ENCODE measurements at places on chromosomes 12 and 14.

- no peak for DNase-seq
Measured at GRCh38 chr14:34662561-34663088, 32.7 kb upstream of the SNX6 start.

DNA sequence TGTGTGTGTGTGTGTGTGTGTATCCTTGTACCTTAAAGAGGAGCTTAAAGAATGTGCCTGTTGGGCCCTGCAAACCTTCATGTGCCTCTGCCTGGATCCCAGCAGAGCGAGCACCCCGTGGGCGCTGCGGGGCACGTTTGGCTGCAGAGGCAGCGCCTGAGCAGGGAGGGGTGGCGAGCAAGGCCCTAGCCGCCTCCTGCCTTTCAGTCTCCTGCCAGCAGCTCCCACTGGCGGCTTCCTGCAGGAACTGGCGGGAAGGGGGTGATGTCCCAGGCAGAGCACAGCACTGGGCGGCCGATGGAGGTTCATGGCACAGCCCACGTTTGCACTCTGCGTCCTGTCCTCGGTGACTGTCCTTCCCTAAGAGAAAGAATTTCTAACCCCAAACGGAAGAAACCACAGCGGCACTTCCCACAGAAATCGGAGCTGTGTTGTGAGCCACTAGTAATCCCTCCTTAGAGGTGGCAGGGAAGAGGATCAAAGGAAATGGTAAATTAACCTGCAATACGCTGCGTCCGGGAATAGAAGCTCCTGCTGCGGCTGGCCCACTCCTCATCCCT, 19.8 kb downstream of the ZBTB42 start:
- no peak for DNase-seq

GRCh38 chr12:104662908-104663307, 206.2 kb downstream of the CHST11 start:
- no peak for DNase-seq

- no peak for DNase-seq
Measured at GRCh38 chr14:102181187-102181586, 41.5 kb downstream of the WDR20 start.
